ENCODE measurements at places on chromosomes 11 and 22.

DNA sequence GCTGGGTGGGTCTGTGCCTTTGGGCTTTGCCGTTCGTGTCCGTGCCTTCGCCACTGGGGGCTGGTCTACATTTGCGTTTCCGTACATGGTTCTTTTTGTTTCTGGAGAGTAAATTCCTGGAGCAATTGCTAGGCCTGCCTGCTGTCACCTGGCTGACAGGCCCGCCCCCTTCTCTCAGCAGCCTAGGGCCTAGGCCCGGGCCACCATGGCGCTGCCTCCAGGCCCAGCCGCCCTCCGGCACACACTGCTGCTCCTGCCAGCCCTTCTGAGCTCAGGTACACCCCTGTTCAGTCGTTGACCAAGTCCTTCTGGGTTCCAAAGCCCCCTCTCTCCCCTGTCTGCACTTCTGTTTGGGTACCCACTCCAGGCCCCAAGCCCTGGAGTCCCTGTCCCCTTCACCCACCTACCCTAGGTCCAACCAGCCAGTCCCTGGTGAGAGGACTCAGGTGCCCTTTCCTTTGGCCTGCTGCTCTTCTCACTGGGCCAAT, 649 bp downstream of the TMEM25 start:
- no peak for DNase-seq

GRCh38 chr11:40287916-40288803, 1171.3 kb downstream of the LRRC4C start:
- DNase-seq = no peak

DNA sequence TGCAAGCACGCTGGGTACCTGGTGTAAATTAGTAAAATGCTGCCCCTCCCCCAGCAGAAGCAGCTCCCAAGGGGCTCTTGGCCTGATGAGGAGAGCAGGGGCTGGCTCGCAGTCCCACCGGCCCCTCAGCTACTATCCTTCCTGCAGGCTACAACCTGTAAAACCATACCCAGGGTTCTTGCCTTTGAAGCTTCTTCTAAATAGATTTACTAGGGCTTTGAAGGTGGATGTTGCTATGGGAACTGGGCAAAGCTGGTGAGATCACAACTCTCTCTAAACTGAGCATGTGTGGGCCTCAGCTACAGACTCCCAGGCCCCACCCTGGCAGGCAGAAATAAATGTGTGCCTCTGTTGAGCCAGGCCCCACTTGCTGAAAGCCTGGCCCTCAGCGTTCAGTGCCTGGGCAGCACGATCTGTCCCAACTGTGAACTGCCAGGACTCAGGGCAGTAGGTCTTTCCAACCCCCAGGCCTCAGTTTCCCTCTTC, 18.5 kb downstream of the CD5 start:
- DNase-seq = no peak

- no peak for DNase-seq
Measured at GRCh38 chr11:131696690-131697089, 326.3 kb downstream of the NTM start.

DNA sequence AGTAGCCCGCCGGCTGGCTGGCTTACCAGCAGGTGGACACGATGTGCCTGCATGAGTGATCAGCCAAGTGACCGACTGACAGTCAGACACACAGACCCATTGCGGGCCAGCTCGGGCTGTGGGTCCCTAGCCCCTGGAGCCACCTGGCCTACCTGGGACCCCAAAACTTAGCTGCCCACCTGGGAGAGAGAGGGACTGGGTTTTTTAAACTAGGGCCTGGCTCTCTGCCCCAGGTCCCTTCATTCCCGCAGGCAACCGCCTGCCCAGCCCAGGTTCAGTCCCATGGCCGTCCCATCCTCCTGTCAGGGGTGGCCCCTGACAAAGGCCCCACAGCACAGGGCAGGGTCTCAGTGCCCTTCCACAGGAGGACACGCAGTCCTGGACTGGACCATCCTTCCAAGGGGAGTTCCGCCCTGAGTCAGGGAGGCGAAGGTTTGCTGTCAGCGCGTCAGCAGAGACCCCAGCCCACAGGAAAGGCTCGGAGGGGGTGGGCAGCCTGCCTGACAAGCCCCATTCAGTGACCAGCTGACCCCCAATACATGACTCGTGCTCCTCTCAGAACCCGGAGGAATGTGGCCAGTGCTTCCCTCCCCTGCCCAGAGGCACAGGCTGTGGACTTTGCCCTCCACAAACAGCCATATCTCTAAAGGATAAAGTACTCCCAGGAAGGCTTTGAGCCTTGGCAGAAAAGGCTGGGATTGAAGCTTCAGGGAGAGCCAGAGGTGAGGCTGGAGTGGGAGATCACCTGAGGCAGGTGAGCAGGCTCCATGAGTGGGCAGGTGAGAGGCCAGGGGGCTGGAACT, 8.4 kb downstream of the SLCO2B1 start:
- DNase-seq = no peak

GRCh38 chr11:16788141-16789062, 50.0 kb downstream of the C11orf58 start:
- peak; percentile 26 for DNase-seq

DNA sequence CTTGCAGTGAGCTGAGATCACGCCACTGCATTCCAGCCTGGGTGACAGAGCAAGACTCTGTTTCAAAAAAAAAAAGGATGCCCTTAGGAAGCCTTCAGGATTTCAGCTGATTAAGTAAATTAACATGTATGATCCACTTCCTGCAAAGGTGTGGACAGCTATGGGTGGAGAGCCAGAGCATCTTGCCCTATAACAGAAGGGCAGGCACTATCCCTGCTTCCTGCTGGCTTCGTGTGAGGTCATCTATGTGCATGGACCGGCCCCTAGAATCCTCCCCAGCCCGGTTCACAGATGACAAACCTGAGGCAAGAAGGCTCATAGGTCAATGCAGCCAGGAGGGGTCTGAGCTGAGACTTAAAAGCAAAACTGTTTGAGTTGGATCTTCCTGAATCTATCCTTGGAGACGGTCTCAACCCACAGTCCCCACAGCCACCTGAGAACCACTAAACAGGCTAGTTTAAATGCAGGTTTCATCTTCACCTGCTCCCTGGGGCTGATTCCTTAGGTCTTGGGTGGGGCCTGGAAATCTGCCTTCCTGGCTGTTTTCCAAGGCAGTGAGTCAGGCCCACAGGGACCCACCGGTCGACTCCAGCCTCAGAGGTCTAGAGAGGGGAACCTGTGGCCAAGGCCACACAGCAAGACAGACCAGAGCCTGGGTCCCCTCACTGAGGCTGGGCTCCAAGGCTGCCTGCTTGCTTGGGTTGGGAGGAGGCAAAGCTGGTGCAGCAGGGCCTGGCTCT, 55.2 kb upstream of the MPEG1 start:
- no peak for DNase-seq

DNA sequence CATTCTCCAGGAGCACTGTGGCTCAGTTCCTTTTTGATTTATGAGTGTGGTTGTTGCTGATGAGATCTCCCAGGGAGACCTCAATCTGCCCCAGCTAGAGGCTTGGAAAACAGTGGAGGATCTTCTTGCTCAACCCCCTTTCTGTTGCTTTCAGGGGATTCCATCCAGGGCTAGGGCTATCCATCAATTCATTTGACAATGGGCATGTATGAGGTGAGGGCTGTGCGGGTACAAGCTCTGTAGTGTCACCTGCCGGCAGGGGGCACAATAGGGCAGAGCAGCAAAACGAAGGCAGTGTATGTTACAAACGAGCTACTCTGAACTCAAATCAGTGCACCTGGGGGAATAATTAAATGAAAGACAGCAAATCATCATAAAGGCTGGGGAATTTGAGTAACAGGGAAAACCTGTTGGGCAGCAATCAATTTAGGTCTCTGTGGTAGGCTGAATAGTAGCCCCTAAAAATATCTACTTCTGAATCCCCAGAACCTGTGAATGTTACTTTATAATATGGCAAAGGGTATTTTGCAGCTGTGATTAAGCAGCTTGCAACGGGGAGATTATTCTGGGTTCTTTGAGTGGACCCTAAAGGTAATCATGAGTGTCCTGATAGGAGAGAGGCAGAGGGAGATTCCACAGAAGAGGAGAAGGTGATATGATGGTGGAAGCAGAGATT, 170.3 kb upstream of the ZBED5 start:
- DNase-seq = peak; percentile 46
